NCI-H82 (cell line): ENCODE measurements at places on chromosomes 4 and X.

- DNase-seq, result no peak
Observed at GRCh38 chr4:108477527-108478108, 142.8 kb upstream of the RPL34 start.

DNA sequence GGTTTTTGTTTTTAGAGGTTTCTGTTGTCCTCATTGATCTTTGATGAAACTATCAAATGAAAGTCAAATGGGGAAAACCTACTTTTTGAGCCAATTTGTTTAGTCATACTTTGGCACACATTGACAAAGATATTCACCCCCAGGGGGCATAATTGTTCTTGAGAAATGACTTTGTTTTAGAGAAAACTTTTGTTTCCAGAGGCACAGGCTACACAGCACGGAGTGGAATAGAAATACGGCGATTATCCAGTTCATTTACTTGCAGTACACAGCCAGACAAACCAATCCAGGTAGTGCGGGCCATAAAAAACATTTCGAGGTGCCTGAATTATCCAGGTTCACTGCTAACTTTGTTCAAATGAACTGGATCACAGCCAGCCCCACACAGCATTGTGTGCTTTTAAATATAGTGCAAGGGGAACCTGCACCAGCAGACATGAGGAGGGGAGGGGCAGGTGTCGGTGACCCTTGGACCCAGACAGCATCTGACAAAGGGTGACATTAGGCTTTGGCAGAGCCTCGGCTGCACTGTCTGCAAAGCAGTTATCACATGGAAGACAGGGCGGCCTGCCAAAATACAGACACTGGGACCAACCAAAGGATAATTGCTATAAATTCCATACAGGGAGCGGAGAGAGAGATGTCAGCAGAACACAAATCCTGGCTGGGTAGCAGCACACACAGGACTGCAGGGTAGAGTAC lies 179.6 kb upstream of the NOCT start:
- no peak for DNase-seq

DNA sequence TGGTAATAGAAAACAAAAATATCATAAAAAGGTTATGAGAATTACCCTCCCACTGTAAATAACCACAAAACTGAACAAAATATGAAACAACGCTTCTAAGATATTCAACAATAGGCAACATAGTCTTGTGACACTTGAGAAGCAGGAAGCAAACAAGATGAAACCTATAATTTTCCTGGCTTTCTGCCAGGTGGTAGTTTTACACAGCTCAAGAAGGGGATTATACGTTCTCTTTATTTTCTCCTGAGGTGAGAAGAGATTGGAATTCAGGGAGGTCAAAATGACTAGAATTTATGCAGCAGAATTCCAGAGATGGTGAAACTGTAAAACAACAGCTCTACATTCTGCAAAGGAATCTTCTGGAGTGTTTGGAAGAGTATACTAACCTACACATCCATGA lies 186.0 kb downstream of the HHIP start:
- peak; percentile 71 for DNase-seq

DNA sequence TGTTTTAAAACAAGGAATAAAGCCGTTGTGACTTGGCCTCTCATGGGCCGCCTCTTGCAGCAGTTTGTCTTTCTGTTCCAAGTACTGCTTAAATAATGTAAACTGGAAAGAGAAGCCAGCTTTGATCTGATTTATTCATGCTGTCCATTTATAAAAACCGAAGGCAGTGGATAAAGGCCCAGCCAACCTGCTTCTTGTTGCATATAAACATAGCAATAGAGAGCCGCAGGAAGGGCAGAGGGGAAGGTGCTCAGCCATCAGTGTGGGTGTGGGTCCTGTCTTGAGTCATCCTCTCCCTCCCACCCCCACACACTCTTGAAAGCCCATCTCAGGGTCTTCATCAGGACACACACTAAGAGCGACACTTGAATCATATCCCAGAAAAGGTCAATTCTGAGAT lies 187.9 kb upstream of the FAM9B start:
- no peak for DNase-seq

DNA sequence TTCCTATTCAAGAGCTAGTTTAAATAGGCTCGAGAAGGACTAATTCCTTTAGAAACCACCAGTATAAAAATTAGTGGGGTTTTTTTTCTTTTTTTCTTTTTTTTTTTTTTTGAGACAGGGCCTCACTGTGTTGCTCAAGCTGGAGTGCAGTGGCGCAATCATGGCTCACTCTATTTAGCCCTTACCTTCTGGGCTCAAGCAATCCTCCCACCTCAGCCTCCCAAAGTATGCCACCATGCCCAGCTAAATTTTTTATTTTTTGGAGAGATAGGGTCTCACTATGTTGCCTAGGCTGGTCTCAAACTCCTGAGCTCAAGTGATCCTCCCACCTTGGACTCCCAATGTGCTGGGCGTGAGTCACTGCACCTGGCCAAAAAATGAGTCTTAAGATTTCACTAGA lies 52.8 kb downstream of the APOO start:
- DNase-seq, result no peak
